ENCODE measurements at places on chromosomes 2 and 18.

DNA sequence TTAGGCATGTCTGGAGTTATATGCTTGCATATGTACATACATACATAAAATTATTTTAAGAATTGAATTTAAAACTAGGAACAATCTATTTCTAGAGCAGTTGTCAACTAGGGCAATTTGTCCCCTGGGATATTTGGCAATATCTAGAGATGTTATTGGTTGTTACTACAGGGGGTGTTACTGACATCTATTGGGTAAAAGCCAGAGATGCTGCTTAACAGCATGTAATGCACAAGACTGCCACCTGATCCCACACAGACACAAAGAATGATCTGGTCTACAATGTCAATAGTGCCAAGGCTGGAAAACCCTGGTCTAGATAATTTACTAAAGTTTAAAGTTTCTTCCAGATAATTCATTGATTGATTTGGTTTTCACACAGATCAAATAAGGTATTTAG is 185.3 kb downstream of the NYAP2 start:
- DNase-seq, result no peak

DNA sequence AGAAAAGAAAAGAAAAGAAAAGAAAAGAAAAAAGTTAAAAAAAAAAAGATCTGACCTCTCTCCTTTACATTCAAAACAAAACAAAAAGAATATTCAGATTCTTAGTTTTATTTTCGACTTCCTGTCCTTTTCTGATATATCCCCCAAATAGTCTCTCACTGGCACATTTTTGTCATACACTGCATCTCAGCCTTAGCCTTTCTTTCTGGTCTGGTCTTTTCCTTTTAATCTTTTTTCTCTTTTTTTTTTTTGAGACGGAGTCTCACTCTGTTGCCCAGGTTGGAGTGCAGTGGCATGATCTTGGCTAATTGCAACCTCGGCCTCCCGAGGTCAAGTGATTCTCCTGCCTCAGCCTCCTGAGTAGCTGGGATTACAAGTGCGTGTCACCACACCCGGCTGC is 1.6 kb upstream of the RIOK3 start:
- no peak for DNase-seq

DNA sequence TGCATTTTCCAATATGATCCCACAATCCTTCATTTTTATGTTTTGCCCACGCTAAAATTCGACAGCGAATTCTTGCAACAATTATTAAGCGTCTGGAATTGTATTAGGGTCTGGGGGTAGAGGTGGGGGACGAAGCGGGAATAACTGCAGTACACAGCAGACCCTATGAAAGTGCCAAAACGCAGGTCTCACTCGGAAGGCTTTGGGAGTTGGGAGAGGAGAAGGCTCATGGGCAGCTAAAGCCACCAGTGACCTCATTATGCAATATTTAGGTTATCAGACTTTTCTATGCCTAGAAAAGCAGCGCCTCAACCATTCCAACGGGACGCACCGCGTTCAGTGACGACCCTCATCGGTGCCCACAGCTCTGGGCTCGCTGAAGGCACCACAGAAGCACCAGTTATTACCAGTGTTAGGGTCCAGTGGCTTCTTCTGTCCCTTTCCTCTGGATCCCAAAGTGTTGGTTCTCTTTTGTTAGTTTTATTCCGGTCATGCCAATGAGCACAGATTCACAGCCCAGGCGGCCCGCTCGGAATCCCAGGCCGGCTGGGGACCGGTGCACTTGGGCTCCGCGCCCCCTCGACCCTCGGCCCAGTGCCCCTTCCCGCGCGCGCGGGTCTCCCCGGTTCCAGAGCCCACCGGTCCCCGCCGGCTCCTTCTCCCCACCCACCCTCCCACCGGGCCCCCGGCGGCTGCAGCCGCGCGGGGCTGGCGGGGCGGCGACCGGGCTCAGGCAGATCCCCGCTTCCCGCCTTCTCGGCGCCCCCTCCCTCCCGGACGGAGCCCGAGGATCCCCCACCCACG is 737 bp upstream of the MAPK4 start:
- DNase-seq, result no peak

DNA sequence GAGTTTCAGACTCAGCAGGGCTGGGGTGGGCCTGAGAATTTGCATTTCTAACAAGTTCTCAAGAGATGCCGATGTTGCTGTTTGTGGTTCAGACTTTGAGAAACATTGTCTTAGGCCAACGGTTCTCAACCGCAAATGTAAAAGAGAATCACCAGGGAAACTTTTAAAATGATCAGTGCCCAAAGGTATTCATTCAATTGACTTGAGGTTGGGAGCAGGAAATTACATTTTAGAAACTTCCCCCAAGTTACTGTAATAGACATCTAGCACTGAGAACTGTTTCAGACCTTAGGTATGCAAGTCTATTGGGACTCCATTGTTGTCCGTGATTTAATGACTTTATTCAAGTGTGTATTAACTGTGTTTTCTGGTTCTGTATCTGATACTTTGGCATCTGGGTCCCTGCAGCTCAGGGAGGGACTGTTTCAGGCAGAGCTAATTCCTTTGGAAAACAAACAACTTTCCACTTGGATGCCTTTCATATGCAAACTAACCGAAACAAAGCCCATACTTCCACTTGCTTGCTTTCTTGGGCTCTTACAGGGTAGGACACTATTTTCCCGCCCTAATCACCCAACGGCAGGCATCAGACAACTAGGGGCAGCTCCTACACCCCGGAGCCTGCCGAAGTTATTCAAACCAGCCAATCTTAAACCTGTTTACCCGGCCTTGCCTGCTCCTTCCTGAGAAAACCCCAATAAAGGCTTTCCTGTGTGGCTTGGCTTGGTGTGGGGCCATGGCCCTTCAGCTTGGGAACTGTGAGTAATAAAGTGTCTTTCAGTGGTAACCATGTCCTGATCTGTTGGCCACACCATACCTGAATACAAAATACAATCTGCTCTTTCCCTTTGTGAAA is 97.6 kb downstream of the POLE4 start:
- DNase-seq, result no peak

- DNase-seq, result no peak
Observed at GRCh38 chr18:31657823-31658669, 26.3 kb downstream of the B4GALT6 start.

DNA sequence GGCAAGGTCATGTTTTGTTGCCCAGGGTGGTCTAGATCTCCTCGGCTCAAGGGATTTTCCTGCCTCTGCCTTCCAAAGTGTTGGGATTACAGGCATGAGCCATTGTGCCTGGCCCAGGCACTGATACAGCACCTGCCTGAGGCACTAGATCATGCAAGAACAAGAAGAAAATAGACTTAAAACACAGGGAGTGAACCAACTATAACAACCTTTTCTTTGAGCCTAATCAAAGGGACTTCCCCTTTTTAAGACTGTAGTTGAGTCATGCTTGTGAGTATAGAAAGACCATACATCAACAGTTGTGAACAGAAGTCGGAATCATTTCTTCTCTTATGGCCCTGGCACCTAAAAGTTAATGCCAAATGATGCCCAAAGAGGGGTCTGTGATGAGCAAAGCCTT is 47.9 kb upstream of the MAPRE2 start:
- no peak for DNase-seq

- no peak for DNase-seq
Observed at GRCh38 chr2:110707386-110707965, 24.9 kb upstream of the ACOXL start.

DNA sequence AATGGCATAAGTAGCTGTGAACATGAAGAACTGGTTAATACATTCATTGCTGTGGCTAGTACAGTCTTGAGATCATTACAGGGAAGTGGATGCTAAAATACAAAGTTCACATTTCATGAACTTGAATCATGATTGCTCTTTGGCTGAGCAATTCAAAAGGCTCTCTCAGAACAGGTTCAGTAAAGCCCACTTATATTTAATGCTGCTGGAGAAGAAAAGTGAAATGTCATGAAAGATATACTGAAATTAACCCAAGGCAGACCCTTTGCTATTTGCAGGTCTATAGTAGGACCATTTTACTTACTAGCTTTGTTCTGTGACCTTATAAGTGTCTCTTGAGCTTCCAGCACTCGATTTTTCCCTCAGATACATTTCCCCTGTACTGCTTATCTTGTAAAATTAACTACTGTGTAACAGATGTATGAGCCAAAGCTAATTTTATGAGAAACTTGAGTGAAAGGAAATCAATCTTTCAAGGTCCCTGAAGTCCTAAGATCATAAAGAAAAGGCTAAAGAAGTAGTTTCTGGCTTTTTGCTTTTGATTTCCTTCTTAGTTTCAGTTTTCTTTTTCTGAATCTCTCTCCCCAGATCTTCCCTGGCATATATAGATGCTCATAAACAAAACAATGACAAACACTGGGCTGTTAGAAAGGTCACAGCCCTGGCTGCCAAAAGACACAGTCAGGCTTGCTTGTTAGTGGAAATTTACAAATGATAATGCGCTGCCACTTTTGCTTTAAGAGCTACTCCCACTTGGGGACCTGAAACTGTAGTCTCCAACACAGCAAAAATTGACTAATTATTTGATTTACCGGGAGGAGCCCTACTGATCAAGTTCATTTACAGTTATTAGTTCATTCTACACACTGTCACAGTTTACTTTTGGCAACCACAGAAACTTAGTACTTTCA is 132.7 kb upstream of the XPO1 start:
- no peak for DNase-seq

- DNase-seq, result no peak
Observed at GRCh38 chr18:46322411-46322891, 218.3 kb downstream of the HAUS1 start.

- peak; percentile 1 for DNase-seq
Observed at GRCh38 chr2:79393806-79394484, 118.9 kb upstream of the CTNNA2 start.

DNA sequence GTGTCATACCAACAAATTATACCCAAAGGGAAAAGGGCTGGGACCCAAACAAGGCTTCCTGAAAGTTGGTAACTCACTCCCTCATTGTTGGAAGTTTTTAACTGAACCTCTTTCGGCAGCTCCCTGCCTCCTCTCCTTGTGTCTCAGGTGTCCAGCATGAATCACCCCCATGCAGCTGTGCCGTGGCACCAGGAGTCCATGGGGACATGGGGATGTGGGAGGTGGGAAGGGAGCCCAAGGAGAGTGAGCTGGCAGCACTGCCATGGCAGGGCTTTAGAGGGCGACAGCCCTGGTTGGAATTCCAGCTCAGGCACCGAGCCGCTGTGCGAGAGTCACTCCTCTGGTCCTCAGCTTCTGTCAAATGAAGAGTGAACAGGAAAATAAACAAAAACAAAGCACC is 12.5 kb upstream of the GYPC start:
- no peak for DNase-seq

- DNase-seq, result no peak
Observed at GRCh38 chr2:15313657-15314056, 247.5 kb downstream of the NBAS start.

- DNase-seq, result no peak
Observed at GRCh38 chr2:222806526-222807137, 54.2 kb upstream of the ACSL3 start.

- no peak for DNase-seq
Observed at GRCh38 chr2:169290433-169290832, 71.9 kb downstream of the LRP2 start.

DNA sequence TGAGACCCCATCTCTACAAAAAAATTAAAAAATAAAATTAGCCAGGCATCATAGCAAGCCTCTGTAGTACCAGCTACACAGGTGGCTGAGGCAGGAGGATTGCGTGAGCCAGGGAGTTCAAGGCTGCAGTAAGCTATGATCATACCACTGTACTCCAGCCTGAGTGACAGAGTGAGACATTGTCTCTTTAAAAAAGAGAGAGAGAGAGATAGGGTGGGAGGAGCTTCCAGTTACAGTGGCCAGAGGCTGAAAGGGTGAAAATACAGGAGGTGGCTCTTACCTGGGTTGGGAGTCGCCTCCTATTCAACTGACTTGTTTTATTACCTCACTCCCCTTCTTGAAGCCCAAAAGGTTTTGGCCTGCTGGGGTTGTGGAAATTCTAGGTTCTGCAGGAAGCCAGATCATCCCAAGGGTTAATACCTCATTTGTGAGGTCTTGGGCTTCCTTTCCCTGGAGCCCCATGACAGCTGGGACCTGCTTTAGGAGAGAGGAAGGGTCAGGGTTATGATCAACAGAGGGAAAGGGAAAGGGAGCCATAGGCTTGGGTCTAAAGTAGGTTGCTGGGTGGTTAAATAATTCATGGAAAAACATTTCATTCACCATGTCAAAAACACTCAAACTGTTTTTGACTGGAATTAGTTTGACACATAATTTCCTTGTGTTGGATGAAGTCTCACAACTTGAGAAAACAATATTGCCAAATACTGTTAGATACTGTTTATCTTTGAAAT is 17.4 kb downstream of the DYNC2LI1 start:
- DNase-seq, result no peak

DNA sequence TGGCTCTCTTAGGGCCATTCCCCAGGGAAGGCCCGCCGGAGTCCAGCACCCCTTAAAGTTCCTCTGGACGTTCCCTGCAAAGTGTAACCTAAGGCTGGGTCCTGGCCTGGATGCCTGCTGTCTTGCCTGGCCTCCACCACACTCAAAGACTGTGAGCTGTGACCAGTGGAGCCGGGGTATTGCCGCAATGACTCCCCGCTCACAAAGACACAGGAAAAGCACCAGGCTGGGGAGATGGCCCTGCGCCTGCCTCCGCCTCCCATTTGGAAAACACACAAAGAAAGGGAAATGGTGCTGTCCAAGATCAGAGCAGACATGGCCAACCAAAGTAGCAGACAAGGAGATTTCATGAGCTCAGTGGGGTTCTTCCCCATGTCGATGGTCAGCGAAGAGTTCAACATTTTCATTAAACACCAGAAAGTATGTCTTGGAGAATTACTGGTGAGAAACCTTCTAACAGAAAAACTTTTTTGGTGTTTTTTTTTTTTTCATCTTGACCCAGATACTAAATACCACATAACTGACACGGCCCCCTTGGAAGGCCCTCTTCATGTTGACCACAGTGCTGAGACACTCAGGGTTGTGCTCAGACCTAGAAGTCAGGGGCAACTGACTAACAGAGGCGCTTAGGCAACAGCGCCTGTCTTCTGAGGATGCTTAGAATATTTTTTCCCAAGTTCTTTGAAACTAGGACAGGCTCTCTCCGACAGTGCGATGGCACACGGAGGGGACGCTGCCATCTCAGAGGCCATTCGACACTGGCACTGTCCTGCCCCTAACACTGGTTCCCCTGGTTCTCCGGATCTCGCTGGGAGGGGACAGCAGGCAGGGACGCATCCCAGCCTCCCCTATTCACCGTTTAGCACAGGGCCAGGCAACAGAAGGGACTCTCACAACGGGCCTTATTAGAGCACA is 226.4 kb upstream of the ID2 start:
- DNase-seq, result no peak

DNA sequence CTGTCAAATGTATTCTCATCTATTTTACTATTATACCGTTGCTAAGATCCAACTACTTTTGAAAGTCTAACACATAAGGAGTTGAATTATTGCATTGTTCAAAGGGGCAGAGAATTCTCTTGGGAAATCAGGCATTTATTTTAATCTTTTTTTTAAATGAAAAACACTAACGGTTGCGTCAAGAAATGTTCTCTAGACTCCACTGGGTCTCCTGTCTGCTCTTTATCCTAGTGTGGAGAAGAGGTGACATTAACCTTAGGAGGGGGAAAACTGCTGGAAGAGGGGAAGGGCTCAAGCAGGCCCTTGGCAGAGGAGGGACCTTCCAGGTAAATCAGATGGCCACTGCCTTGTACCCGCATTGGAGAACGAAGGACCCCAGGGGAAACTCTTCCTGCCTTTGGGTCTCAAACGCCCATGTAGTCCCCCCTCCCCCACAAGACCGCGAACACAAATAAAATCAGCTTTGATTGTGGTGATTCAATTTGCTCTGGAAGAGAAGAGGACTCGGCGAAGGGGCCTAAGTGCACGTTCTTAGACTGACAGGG is 1.1 kb upstream of the APCDD1 start:
- DNase-seq, result no peak
